Epithelial cell of proximal tubule (primary cell): ENCODE measurements at places on chromosomes 1 and 21.

GRCh38 chr1:230277201-230278025 lies 148.7 kb downstream of the PGBD5 start:
- DNase-seq: no peak

- DNase-seq: no peak
Observed at GRCh38 chr1:66751160-66751559, 1.1 kb upstream of the DYNLT5 start.

DNA sequence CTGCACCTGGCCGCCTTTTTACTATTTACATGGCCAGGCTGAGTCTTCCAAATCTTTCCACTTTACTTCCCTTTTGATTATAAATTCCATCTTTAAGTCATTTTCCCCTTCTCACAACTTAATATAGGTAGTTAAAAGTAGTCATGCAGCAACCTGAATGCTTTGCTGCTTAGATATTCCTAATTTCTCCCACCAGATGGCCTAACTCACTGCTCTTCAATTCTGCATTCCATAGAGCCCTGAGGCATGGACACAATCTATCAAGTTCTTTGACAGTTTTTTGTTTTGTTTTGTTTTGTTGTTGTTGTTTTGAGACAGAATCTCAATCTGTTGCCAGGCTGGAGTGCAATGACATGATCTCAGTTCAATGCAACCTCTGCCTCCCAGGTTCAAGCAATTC lies 21.7 kb upstream of the FAAH start:
- no peak for DNase-seq

DNA sequence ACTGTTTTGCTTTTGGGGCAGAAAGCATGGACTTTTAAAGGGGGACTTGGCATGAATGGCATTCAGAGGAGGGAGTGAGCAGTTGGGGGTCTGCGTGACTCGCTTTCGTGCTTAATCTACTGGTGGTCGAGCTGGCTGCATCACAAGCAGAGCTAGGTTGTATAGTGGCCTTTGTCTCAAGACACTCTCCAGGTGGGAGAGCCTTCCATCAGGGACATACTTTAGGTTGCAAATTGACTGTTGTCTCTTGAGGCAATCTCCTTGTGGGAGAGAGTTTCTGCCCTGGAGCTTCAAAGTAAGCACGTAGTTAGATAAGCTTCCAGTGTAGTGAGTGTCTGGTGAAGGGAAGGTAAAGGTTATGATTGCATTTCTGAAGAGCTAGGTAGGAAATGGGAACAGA lies 93.9 kb downstream of the C1orf21 start:
- no peak for DNase-seq

- DNase-seq: no peak
Observed at GRCh38 chr1:101264697-101265096, 27.9 kb downstream of the S1PR1 start.

DNA sequence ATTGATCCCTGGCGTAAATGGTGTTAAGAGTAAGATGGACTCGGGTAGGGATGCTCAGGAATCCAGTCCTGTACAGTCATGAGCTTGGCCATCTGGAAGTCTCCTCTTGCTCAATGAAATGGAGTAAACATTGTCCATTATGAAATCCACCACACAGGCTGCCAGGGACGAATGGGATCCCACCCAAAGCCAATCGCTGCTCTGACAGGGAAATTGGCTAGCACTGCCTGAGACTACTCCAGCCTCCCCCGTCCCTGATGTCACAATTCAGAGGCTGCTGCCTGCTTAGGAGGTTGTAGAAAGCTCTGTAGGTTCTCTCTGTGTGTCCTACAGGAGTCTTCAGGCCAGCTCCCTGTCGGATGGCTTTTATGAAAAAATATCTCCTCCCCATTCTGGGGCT lies at the start of gene HSD11B1:
Gene HSD11B1 (plus strand): TSS at position 263 of the 400 bp plus-strand sequence. CDS start 97 bp downstream, at position 360.
- no peak for DNase-seq

GRCh38 chr1:220885971-220886370 lies 6.7 kb downstream of the HLX start:
- no peak for DNase-seq

DNA sequence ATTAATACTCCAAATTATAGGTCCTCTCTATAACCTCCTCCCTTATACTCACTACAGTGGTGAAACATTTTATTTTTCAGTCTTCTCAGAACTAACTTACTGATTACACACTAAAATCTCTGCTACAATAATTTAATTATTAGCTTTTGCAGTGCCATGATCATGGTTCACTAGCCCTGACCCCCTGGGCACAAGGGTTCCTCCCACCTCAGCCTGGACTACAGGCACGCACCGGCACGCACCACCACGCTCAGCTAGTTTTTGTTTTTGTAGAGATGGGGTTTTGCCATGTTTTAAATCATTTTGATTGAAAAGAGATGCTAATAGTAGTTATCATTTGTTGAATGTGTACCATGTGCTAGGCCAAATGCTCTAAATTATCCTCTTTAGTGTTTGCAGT lies 6.3 kb downstream of the PATJ start:
- no peak for DNase-seq

GRCh38 chr1:119732465-119733168 lies 20.9 kb downstream of the PHGDH start:
- no peak for DNase-seq

GRCh38 chr21:36325373-36326010 lies 5.5 kb downstream of the MORC3 start:
- DNase-seq: peak; percentile 60

DNA sequence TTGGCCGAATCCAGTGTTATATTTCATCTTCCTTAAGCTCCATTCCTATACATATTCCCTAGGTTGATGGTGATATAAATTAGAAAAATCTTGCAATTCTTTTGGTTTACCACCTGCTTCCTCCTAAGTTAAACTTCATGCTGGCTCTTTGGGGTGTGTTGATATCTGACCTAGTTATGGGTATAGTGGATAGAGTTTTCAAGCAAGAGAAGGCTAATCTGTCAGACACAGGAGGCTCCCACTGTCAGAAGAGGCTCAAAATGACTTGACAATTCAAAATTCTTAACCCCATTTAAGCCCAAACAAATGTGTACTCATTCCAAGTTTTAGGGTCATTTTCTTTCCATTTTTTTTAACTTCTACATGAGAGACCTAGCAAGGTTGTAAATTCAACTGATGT lies 8.5 kb upstream of the SLC35D1 start:
- DNase-seq: no peak

- DNase-seq: no peak
Observed at GRCh38 chr1:190476806-190477205, 858 bp downstream of the BRINP3 start.

GRCh38 chr1:42456754-42457089 lies 379 bp downstream of the PPCS start:
- no peak for DNase-seq

GRCh38 chr1:30727824-30728223 lies 4.4 kb upstream of the MATN1 start:
- no peak for DNase-seq

GRCh38 chr1:232123775-232124659 lies 497.4 kb downstream of the DISC1 start:
- no peak for DNase-seq

- no peak for DNase-seq
Observed at GRCh38 chr1:3711780-3712451, 40.3 kb upstream of the CCDC27 start.

- DNase-seq: no peak
Observed at GRCh38 chr1:233707153-233707879, 93.4 kb downstream of the KCNK1 start.

DNA sequence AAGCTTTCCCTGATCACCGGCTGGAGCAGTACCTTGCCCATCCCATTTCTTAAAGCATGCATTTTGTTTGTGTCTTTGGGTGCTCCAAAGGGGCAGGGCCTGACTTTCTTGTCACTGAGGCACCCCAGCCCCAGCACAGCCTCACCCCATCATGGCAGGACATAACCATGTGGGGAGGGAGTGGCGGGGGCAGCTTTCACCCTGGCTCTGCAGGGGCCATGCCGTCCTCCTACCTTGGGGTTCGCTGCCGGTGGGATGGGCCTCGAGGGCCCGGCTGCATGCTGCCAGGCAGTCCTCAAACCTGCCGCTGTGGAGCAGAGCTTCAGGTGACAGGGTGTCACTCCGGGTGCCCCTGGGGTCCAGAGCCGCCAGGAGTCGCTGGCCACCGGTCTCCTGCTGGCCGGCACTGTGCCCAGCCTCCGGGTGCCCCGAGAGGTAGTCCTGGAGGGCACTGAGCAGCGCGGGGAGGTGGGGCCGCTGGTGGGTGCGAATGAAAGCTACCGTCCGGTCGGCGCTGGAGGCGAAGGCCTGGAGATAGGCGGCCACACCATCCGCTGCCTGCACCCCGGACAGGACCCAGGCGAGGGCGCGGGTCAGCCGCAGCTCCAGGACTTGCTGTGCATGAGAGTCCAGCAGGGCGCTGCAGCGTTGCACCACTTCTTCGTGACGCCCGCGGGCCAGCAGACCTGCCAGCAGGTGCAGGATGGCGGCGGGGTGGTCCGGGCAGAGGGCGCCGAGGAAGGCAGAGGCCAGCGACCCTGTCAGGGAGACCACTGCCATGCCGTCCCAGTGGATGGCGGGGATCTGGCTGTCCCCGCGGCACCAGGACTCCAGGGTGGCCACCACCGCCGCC lies 1.5 kb downstream of the TTC34 start:
- DNase-seq: no peak

DNA sequence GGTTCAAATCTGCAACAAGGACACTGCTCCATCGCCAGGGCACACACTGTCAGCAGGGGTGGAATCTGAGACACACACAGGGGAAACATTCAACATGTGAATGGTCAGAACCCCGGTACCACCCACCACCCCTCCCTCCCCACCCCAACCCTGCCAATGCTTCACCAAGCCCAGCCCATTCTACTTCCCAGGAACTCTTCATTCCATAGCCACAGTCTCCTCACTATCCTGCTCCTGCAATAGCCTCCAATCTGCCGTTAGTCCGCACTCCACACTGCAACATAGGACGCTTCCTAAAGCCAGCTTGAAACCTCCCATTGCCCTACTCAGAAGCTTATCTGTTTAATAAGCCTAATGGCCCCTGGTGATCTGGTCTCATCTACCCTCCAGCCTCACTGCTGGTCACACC lies 7.5 kb upstream of the RAB3B start:
- DNase-seq: no peak

DNA sequence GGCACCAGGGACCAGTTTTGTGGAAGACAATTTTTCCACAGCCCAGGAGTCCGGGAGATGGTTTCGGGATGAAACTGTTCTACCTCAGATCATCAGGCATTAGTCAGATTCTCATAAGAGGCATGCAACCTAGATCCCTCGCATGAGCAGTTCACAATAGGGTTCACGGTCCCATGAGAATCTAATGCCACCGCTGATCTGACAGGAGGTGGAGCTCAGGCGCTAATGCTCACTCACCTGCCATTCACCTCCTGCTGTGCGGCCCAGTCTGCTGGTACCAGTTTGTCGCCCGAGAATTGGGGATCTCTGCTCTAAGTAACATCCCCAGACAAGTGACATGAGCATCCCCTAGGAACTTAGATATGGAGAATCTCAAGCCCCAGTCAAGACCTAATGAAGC lies 180.7 kb downstream of the COQ8A start:
- no peak for DNase-seq

DNA sequence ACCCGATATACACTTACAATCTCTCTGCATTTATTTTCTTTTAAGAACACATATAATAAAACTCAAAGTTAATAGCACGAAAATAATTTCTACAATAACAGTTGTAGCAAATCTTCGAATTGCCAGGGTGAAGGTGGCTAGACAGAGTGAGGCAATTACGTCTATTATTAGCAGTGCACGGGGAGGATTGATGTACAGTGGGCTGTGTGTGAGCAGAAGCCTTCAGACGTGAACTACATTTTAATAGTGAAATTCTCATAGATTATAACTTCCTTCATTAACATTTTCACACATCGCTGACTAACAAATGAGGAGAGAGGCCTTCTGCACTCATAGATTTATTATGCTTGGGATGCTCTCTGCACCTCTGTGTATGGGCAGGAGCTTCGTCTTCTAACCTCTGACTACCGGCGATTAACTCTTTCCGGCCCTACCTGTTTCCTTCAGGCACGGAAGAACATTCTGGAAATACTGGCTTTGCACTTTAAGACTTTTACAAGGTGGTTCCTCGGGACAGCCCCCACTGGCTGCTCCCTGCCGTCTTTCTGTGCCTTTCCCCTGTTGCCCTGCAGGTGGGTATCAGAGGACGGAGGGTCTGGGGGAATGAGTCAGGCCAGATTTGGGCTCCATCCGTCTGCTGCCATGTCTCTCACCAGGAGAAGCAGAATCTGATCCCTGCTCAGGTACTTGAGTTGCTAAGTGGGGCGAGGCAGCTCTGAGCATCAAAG lies 200.5 kb downstream of the CAMTA1 start:
- no peak for DNase-seq

DNA sequence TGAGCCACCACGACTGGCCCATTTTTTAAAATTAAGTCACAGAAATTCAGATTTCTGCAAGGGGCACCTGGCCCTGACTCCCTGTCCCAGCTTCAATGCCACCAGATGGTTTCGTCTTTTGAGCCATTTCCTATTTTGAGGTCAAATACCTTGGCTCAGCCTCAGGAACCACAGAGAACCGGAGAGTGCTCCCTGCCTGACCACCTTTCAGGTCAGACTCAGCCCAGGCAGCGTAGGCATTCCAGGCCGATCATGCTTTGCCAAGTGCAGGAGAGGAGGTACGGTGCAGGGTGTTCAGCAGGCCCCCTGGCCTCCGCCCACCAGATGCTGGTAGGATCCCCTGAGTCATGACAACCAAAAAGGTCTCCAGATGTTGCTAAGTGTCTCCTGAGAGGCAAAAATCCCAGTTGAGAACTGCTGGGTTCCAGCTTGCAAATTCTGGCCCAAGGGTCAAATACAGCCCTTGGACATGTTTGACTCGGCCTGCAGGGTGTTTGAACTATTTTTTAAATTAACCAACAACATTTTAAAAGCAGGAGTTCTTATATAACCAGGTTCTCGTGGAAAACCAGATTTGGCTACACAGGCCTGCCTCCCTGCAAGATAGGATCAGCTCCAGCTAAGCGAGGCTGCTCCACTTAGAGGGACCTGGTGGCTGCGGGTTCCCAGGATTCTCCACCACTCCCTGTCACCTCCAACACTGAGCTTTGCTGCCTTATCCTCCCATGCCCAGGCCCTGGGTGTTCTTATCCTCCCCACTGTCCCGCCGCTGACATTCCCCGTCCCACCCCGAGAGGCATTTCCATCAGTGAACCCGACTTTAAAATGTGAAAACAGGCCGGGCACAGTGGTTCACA lies 61.9 kb upstream of the TARDBP start:
- DNase-seq: no peak

DNA sequence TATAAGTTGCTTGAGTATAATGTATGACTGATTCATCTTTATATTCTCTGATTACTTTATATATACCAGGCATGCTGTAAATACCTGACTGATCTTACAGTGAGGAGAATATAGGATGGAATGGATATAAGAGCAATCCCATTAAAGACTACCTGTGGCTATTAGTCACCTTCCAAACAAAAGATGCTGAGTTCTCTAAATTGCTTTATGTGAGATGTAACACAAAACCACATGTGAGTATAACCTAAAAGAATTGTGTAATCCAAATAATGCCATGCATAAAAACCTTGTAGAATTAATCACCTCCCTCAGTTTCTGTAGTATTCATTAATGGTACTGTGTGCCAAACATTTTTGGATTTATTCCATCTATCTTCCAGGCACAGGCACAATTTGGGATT lies 134.6 kb upstream of the LRRC7 start:
- no peak for DNase-seq

- DNase-seq: no peak
Observed at GRCh38 chr1:59139396-59139795, 157.5 kb upstream of the FGGY start.

- DNase-seq: no peak
Observed at GRCh38 chr21:26227130-26227529, 56.6 kb upstream of the APP start.

- DNase-seq: no peak
Observed at GRCh38 chr1:54129858-54130257, 22.9 kb downstream of the CDCP2 start.

- peak; percentile 73 for DNase-seq
Observed at GRCh38 chr1:198018529-198018928, 101.4 kb downstream of the LHX9 start.
